ENCODE measurements at places on chromosomes 1 and 21. TPM values are rescaled to one million over a fixed set of nuclear protein-coding genes. Genes with fewer than 3 reads are reported as not detected.

PRRC2C gene
- 205 TPM for total RNA-seq

AGMAT gene
- total RNA-seq: 13.9 TPM

KIAA0040 gene
- total RNA-seq: 34.5 TPM

FAM72B gene
- total RNA-seq: 26.6 TPM

COA7 gene
- 17.9 TPM for total RNA-seq

S100A2 gene
- 3.5 TPM for total RNA-seq

LMX1A gene
- total RNA-seq: not detected

HMGCS2 gene
- total RNA-seq: not detected

LCE3D gene
- total RNA-seq: not detected

KDF1 gene
- not detected for total RNA-seq

OLFML2B gene
- not detected for total RNA-seq

ADCY10 gene
- total RNA-seq: not detected

TSPEAR gene
- total RNA-seq: not detected

SYT11 gene
- total RNA-seq: 25.0 TPM

SAMSN1 gene
- 48.4 TPM for total RNA-seq

AMIGO1 gene
- total RNA-seq: 1.8 TPM

NBPF8 gene
- 26.7 TPM for total RNA-seq

BTBD8 gene
- 2.9 TPM for total RNA-seq

ITGB2 gene
- total RNA-seq: 247 TPM

PODN gene
- not detected for total RNA-seq

SOX13 gene
- total RNA-seq: 5.8 TPM

ATP6V1G3 gene
- total RNA-seq: not detected

JAM2 gene
- total RNA-seq: 0.58 TPM

RNF220 gene
- 74.3 TPM for total RNA-seq

LPAR3 gene
- total RNA-seq: 0.83 TPM

CCDC190 gene
- not detected for total RNA-seq

TSSK3 gene
- total RNA-seq: 0.69 TPM

CACNA1E gene
- total RNA-seq: not detected

SPRR3 gene
- total RNA-seq: not detected

CDC7 gene
- total RNA-seq: 20.4 TPM

C1orf105 gene
- total RNA-seq: not detected

DNAH14 gene
- total RNA-seq: 0.55 TPM

KRTAP10-1 gene
- not detected for total RNA-seq

MPL gene
- not detected for total RNA-seq

CELA3B gene
- not detected for total RNA-seq

SPATA46 gene
- not detected for total RNA-seq

MSH4 gene
- total RNA-seq: 0.12 TPM

ATF6 gene
- 23.0 TPM for total RNA-seq

PDE9A gene
- 7.5 TPM for total RNA-seq

LCE1E gene
- not detected for total RNA-seq

C8B gene
- total RNA-seq: not detected

OLIG2 gene
- total RNA-seq: not detected

CTH gene
- total RNA-seq: 23.0 TPM

RXRG gene
- 0.19 TPM for total RNA-seq
